Choroid plexus epithelial cell (primary cell): ENCODE measurements at places on chromosomes 13 and 19.

DNA sequence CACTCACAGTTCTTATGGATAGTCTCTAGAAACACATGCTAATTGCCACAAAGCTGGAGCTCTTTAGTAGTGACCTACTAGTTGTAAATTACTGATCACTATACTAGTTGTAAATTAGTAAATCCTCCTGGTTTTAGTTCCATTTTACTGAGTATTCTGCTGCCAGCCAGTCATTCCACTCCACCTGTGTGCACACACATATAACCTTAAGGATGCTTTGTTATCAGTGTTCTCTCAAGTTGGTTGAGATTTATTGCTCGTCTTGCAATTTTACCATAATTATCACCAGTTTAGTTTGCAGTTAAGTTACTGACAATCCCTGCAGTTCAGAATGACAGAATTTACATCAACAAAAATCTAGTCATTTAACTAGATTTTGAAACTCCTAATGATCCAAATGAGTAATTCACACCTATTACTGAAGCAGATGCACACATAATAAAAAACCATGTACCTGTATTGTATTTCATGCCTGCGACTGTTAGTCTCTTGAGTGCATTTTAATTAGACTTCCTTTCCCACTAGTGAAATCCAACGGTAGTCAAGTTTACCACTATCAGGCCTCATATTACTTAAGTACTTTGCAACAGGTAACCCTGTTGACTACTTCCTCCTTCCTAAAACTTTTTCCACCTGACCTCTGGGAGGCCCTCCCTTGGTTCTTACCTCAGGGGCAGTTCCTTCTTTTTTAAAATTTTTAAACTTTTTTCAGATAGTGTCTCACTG is 7.6 kb downstream of the TPT1 start:
- no peak for DNase-seq

GRCh38 chr19:46079576-46079975 is 38.8 kb upstream of the IGFL4 start:
- no peak for DNase-seq

- DNase-seq, result no peak
Measured at GRCh38 chr13:60261432-60262351, 98.0 kb upstream of the DIAPH3 start.

GRCh38 chr13:109996404-109996960 is 210.1 kb upstream of the IRS2 start:
- DNase-seq, result no peak

DNA sequence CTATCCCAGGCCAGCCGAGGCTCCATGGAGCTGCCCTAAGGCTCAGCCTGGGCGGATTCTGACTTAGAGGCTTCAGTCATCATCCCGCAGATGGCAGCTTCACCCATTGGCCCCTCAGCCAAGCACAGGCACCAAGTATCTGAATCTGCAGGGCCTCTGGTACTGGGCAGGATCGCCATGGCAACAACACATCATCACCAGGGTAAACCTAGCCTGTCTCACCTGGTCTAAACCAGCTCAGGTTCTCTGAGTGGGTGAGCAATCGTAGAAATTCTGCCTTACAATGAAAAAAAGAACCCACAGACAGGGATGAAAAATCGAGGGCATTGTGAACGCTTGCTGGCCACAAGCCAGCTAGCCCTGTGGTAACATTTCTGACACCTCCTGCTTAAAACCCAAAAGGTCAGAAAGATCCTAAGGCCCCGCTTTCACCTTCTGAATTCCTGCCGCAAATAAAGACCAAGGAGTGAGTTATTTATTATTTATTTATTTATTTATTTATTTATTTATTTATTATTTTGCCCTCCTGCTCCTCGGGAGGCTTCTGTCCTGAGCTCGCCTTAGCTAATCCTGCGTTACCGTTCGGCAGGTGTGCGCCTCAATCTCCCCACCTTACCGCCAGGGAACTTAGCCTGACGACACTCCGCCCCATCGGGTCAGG is 12.0 kb upstream of the CEACAM21 start:
- no peak for DNase-seq

GRCh38 chr19:47700934-47701716 is 12.1 kb upstream of the EHD2 start:
- DNase-seq, result no peak

GRCh38 chr19:48963371-48964204 is 1.5 kb upstream of the FTL start:
- DNase-seq, result peak; percentile 70

DNA sequence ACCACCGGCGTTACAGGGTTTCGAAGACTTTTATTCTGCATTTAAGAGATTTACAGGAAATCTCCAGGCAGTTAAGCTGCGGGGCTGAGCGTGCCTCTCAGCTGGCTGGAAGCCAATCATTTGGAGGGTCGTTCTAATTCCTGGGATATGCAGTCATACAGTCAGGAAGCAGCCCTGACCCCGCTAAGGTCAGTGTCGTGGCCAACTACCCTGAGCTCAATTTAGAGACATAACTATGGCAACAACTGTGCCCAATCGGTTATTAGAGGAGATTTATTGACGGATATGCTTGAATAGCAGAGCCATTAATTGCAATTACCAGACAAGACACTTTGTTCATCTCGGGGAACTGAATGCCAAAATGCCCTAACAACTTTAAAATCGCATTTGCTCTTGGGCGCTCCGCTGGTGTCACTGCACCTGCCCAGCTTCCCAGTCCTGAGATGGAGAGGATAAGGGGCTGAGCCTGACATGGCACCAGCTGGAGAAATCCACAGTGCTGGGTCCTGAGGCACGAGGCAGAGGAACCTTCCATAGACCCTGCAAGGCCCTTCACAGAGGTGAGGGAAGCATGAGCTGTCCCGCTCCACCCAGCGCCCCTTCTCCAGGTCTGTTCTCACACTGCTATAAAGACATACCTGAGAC is 15.1 kb upstream of the ZNF507 start:
- DNase-seq, result no peak

DNA sequence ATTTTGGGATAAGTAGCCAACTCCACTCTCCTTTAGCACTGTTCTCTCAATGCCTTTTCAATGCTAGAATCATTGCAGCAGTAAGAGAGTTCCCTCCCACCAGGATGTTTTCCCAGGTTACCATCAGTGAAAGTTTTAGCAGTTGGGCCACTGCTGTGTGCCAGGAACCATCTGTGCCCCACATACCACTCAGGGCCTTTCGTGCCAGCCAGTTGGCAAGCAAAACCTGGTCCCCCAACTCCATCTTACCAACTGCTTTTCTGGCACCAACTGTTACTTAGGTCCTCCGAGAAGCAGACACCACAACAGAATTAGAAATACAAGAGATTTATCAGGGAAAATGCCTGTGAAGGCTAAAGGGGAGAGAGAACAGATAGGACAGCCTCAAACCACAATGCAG is 533.4 kb upstream of the NBEA start:
- DNase-seq, result no peak

GRCh38 chr13:54165581-54166215 is 1137.1 kb downstream of the OLFM4 start:
- no peak for DNase-seq

- no peak for DNase-seq
Measured at GRCh38 chr13:71459708-71460107, 407.3 kb downstream of the DACH1 start.

DNA sequence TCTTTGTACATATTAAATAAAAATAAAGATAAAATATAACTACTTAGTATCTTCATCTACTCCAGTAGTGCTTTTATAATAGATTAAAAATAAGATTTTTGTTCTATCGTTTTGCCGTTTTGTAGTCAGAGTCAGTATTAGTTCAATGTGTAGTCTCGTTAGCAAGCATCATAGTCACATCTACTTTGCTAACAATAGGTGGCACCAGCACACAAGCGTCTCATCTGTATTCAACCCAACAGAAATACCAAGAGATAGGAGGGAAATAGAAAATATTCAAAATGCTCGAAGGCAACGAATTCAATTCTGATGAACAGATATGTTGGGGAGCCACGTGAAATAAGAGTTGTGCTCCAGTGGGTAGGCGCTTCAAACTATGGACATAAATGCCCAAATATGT is 21.4 kb upstream of the MICU2 start:
- DNase-seq, result peak; percentile 55
